ENCODE measurements at places on chromosomes 7 and 10.
A peak's percentile ranks its signal among the peaks of the same experiment; 100 is the strongest.

- peak; percentile 60 for DNase-seq
Observed at GRCh38 chr10:71432101-71432905, 35.6 kb downstream of the CDH23 start.

DNA sequence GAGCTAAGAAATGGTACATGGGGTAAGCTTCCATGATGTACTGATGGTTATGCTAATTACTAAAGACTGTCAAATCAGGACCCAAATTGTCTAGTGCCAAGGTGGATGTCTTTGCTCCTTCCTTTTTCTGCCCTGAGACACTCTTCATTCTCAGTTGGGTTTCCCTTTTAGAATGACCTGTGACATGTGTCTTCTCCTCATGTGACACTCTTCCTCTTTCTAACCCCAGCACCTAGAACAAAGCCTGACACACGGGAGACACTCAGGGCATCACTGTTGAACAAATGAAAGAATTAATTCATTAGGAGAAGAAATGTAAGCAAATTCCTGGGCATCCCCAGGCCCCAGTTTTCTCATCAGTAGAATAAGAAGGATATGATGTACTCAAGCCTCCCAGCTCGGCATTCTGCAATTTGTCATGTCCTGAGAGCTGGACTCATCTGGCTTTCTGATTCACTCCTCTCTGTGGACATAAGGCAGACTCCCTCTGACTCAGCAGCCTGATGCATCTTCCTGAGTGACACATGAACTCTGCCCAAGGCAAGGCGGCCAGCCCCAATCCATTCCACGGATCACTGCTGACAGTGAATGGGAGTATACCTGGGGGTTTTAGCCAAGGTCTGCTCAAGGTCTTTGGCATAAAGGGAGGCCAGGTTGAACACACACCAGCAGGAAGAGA, 473.8 kb downstream of the KCNMA1 start:
- DNase-seq: no peak

- no peak for DNase-seq
Observed at GRCh38 chr10:122375679-122376160, 1.2 kb downstream of the PLEKHA1 start.

GRCh38 chr10:100528921-100529474, 673 bp downstream of the NDUFB8 start:
- DNase-seq: no peak

- DNase-seq: no peak
Observed at GRCh38 chr7:37198041-37198905, 250.4 kb downstream of the ELMO1 start.

GRCh38 chr7:135001390-135002165, 15.3 kb downstream of the AGBL3 start:
- no peak for DNase-seq

DNA sequence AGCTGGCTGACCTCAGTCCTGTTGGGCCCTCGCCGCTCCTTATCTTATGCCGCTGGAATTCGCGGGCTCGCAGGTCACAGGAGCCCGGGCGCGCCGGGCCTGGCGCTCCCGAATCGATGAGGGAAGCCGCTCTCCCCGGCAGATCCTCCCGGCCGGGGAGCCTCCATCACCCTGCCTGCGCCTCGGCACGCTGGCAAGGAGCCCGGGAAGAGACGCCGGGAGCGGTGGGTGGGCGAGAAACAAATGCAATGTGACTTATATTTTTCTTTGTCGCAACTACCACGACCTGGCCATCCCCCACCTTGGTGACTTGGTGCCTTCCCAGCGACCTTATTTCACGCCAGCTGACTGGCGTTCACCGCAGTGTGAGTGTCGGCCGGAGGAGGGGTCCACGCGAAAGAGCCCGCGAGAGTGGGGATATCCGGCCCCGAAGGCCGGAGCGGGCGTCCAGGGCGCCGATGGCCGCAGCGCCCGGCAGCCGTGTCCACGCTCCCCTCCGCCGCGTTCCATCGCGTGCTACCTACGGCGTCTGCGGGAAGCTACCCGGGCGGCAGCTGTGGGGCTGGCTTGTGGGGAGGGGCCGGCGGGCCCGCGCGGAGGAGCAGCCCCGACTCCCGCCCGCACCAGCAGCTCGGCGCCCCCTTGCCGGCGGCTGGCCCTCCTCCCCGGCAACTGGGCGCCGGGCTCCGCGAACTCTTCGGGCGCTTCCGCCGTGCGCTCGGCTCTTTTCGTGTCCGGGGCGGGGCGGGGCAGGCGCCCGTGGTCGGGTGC, 494 bp upstream of the BMPR1A start:
- DNase-seq: peak; percentile 91

DNA sequence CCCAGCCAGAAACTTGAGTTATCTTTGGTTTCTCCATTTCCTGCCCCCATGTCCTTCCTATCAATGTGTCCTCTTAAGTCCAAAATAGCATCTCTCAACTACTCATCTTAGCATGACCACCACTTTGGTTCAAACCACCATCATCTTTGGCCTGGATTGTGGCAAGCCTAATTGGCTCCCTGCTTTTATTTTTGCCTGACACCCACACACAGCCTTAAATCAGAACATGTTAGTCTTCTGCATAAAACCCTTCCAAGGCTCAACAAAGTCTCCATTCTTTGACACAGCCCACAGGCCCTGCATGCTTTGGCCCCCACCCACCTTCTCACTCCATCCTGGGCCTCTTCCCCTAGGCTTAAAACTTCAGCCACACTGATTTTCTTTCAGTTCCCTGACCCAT, 2.0 kb upstream of the TSPAN14 start:
- no peak for DNase-seq

DNA sequence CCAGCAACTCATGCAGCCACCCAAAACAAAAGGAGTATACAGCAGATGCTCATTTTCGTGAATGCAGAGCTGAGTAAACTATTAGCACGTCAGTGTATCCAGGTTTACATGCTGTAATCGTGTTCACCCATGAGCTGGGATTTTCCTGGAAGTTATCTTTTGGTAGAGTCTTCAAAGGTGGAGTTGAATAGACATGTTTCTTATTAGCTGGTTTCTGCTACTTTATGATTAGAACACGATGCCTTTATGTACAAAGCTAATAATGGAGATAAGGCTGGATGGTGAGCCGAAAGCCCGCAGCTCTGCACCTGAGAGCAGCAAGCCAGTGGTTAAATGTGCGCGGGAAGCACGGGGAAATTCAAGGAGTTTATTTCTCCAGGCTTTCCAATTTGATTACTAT, 123.8 kb downstream of the ADARB2 start:
- no peak for DNase-seq

GRCh38 chr10:110118891-110119621, 88.3 kb upstream of the MXI1 start:
- DNase-seq: no peak

GRCh38 chr10:52672880-52673279, 99.7 kb downstream of the MBL2 start:
- no peak for DNase-seq

DNA sequence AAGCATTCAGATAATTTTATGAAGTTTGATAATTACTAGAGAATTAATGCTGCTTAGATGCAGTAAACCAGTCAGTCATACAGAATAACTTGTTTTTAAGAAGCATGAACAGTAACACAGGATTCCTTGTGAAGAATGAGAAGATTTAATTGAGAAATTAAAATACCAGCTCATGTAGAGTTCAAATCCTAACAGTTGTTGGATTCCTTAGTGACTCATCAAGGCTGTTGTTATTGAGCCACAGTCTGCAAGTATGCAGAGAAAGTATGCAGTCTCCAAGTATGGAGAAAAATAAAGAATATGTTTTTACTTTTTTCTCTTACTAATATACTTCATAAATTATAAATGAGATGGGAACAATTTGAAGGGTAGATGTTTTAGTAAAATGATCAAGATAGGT, 30.2 kb upstream of the CYP26C1 start:
- DNase-seq: no peak

DNA sequence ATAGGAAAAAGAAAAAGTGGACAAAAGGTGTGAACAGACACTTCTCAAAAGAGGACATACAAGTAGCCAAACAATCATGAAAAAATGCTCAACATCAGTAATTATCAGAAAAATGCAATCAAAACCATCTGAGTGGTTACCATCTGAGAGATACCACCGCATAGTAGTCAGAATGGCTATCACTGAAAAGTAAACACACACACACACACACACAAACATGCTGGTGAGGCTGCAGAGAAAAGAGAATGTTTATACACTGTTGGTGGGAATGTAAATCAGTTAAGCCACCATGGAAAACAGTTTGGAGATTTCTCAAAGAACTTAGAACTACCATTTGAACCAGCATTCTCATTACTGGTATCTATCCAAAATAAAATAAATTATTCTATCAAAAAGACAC, 145.7 kb downstream of the CYP26A1 start:
- no peak for DNase-seq

DNA sequence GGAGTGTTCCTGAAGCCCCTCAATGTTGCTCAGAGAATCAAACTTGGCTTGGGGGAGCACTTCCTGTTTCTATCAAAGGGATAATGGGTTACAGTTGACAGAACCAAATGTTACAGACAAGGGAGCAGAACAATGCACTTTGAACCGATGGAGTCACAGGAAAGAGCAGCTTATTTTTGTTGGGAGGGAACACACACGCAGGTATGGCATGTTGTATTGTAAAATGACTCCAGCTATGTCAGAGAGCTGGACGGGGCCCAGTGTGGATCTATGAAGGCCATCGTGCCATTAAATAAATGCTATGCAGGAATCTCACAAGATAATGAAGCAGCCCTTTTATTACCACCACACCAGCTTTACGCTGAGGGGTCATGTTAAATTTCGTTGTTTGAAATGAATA, 35.1 kb downstream of the RHOBTB1 start:
- DNase-seq: no peak

DNA sequence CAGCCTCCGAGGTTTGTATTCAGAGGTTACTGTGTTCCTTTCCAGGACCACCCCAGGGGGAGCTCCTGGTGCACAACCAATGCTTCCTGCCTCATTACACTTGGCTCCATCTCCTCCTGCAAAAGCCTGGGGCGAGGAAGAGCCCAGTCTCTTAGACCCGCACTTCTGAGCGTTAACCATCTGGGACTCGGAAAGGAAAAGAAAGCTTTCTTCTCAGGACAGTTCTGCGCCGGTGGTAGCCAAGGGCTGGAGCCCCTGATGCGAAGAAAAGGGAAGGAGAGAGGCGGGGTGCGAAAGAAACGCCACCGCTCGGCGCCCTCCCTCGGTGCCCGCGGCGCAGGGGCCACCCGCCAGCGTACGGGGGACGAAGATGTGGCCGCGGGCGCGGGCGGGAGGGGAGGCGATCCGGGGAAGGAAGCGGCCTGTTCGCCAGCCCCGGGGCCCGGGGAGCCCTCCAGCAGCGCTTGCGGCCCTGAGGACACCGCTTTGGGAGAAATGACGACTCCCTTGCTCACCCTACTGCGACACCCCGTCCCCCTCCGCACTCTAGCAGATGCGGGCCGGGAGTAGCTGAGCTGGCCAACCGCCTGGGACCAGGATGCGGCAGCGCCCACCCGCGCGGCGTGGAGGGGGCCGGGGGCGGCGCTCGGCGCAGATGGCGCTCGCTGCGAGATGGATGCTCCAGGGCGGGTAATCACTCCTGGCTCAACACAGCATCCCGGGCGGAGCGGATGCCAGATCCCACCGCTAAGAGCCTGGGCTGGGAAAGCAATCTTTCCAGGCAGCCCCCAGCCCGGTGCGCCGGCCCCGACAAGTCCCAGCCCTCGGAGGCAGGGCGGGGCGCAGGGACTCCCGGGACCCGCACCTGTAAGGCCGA, 1.3 kb downstream of the NRCAM start:
- DNase-seq: no peak

DNA sequence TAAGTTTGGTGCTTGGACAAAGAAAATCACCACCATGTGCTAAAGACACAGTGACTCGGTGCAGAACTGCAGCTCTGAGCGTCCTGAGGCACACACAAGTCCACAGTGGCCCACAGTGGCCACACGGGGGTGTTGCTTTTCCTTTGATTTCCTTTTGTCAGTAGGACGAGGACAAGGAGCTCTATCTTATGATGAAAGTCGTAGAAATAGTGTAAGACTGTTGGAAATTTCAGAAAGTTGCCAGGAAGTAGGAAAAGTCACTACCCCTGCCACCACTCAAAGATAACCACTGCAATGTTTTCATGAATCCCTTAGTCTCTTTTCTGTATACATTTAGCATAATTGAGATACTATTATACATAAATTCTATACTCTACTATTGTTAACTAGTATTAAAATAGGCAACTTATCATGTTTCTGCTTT, 146.0 kb downstream of the TNS3 start:
- DNase-seq: no peak

DNA sequence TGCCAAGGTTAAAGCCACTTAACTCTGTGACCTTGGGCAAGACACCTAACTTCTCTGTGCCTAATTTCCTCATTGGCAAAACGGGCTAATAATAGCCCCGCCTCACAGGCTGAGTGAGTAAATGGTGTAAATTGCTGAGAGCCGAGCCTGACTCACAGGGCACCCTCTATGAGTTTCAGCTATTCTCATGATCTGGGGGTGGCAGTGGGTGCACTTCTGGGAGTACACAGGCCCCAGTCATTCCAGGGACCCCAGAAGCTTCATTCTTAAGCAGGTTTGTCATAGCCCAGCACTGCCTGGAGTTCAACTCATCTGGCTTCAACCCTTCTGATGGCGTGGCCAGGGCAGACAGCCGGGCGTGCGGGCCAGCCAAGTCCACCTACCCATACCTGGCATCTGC, 137.2 kb downstream of the GRID1 start:
- DNase-seq: no peak

- peak; percentile 81 for DNase-seq
Observed at GRCh38 chr7:44159824-44160630, 18.9 kb upstream of the MYL7 start.

- no peak for DNase-seq
Observed at GRCh38 chr10:115355162-115355760, 262.1 kb downstream of the ATRNL1 start.

- no peak for DNase-seq
Observed at GRCh38 chr7:154620141-154620755, 382.7 kb downstream of the PAXIP1 start.

GRCh38 chr10:86535132-86535882, 13.7 kb upstream of the WAPL start:
- peak; percentile 90 for DNase-seq

DNA sequence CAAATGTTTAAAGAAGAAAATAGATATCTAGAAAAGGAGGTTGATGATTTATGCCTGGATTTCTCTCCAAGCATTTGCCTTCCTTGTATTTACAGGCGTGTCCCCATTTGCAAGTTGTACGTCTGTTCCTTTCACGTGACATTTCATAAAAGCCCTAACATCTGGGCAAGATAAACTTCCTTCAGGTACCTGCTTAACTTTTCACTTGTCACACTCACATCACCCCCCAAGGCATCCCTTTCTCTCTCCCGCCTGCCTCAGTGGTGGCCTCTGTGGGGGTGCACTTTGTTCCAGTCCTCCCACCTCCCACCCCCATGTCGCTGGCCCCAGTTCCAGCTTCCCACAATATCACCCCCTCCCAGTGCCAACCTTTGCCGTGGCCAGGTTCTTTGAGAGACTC, 6.7 kb downstream of the TWIST1 start:
- DNase-seq: no peak
